ENCODE measurements at places on chromosomes 11 and 22.

DNA sequence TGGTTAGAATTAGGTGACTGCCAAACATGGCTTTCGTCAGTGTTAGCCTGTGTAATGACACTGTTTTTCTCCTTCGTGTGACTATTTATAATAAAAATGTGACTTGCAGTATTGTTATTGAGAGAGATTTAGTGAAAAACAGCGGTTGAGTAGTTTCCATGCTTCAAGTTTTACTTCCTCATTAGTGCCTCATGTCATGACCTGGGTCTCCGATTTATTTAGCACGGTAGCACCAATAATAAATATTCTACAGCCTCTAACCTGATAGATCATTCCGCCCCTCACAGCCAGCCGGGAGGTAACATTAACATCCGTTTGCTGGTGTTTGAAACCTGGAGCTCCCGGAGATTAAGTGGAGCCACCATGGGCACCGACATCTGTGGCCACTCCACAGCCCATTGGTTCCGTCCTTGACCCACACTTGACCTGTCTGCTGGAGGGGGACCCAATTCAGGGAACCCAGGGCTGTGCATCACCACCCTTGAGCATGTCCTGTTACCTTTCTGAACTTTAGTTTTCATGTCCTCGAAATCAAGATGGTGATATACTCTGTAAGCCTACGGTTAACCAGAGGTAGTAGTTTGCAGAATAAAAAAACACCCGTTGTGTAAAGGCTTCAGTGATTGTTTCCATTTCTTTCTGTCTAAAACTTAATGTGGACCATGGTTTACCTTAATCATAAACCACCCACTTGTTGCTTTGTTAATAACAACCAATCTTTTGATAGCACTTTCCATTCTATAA is 104.1 kb downstream of the ATXN10 start:
- DNase-seq: no peak

- DNase-seq: peak; percentile 23
Observed at GRCh38 chr22:45612451-45612901, 59.2 kb upstream of the ATXN10 start.

GRCh38 chr11:128913806-128914205 is 22.6 kb downstream of the KCNJ5 start:
- no peak for DNase-seq

- DNase-seq: no peak
Observed at GRCh38 chr11:80167766-80168165, 726.9 kb upstream of the TENM4 start.

- no peak for DNase-seq
Observed at GRCh38 chr11:117302228-117302627, 11.1 kb downstream of the BACE1-AS start.

DNA sequence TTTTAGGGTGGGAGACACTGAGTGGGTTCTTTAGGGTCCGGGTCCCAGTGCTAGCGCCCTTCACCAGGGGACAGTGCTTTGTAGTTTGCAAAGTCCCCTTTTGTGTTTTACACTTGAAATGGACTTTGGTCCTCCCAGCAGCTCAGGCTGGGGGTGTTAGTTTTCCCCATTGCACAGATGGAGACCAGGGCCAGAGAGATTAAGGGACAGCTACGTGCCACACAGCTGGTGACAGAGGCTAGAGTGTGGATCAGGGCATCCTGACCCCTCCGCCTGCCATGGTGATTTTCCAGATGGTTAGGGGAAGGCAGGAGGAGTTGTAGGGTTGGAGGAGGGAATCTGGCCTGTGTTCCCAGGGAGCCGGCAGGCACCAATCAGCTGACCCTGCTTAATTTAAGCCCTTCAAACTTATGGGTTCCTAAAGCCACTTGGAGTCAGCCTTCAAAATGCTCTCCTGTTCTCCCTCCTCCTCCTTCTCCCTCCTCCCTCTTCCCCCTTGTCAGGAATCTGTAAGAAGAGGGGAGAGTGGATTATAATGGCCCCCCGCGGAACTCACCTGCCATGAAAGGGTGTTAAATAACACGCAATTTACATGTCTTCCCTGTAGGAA is 22.5 kb upstream of the MPPED1 start:
- no peak for DNase-seq

- no peak for DNase-seq
Observed at GRCh38 chr11:27274854-27275395, 88.1 kb downstream of the CCDC34 start.
